ENCODE measurements at places on chromosomes 5 and 9. TPM values are rescaled to one million over a fixed set of nuclear protein-coding genes. Genes with fewer than 3 reads are reported as not detected.

Gene IL7R
- 3.6 TPM for total RNA-seq

Gene JADE2
- 14.3 TPM for total RNA-seq

Gene CTXN3
- total RNA-seq = not detected

Gene SPATA6L
- 0.18 TPM for total RNA-seq

Gene ACOT12
- total RNA-seq = not detected

Gene NREP
- total RNA-seq = 162 TPM

Gene ZNF484
- 19.6 TPM for total RNA-seq

Gene PHF24
- 0.30 TPM for total RNA-seq

Gene REEP5
- 40.2 TPM for total RNA-seq

Gene PCDHA4
- total RNA-seq = 0.89 TPM

Gene SPINK1
- 0.59 TPM for total RNA-seq

Gene SLC6A18
- not detected for total RNA-seq

Gene KCNIP1
- total RNA-seq = not detected

Gene NSD1
- 55.4 TPM for total RNA-seq

Gene NLN
- 62.8 TPM for total RNA-seq

Gene ZNF883
- 1.2 TPM for total RNA-seq

Gene NR6A1
- total RNA-seq = under 0.01 TPM

Gene TMEM161B
- total RNA-seq = 17.1 TPM

Gene POLR3G
- total RNA-seq = 16.3 TPM

Gene NDUFB6
- 44.2 TPM for total RNA-seq

Gene PPP2CA
- total RNA-seq = 62.4 TPM

Gene SLC35D2
- total RNA-seq = 19.4 TPM

Gene CCDC187
- total RNA-seq = not detected

Gene IFNA2
- total RNA-seq = not detected

Gene NIPSNAP3A
- total RNA-seq = 42.2 TPM

Gene MARCHF3
- 58.2 TPM for total RNA-seq

Gene CCL27
- total RNA-seq = 0.59 TPM

Gene SPATA31D4
- total RNA-seq = not detected

Gene TIMD4
- not detected for total RNA-seq

Gene PCDHA11
- total RNA-seq = 0.18 TPM

Gene SPATA31A3
- not detected for total RNA-seq

Gene CAMLG
- total RNA-seq = 33.9 TPM

Gene MAMDC4
- 4.0 TPM for total RNA-seq

Gene C5
- 1.5 TPM for total RNA-seq

Gene SV2C
- not detected for total RNA-seq

Gene PCDHB7
- total RNA-seq = 0.89 TPM

All from smooth muscle cell of the umbilical artery (primary cell).